Body of pancreas (tissue), 4 donors: ENCODE measurements at places on chromosomes 11 and 22. TPM values are rescaled to one million over a fixed set of nuclear protein-coding genes. Genes with fewer than 3 reads are reported as not detected.

INSC gene
- 3.6 TPM for total RNA-seq

- no peak for DNase-seq
Measured at GRCh38 chr11:122601141-122602125, 54.1 kb upstream of the UBASH3B start.

ELMOD1 gene
- total RNA-seq, result not detected

DNA sequence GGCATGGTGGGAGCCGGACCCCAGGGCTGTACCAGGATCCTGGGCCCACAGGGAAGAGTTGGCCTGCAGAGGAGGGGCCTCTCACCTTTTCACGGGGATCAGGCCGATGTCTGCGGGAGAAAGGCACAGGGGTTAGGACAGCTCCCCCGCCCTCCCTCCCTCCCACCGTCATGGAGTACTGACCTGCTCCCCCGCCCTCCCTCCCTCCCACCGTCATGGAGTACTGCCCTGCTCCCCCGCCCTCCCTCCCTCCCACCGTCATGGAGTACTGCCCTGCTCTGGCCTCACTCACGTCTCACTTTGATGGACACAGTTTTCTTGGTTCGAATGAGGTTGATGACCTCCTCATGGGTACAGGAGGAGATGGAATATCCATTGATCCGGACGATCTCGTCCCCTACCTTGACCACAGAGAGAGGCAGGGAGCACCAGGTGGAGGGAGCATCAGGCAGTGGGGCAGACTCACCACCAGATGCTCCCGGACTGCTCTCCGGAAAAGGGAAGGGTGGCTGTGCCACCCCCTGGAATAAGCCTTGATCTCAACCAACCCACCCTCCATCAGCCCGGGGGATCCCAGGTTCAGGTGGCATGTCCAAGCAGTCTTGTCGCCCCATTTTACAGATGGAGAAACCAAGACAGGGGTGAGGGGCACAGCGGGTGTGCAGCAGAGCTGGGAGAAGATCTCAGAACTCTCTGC is 17.1 kb downstream of the USH1C start:
- DNase-seq, result no peak

DNA sequence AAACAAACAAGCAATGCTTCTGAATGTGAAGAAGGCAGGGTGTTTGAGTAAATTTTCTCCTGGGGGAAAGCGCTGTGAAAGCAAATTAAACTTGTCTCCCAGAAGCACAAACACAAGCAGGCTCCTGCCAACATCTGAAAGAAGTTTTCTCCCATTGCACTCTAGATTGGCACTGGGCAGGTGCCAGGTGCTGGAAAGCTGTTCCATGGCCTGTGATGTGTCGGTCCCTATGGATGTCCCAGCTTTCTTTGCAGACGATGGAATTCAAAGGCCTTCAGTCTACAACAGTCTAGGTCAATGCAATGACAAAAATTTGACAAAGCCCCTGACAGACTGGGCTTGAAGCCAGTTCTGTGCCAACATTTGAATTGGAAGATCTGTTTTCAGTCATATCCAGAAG is 246.1 kb upstream of the NARS2 start:
- DNase-seq, result no peak

PPP6R3 gene
- 92.9 TPM for total RNA-seq

GRCh38 chr11:124672536-124673215 is 863 bp downstream of the SIAE start:
- no peak for DNase-seq

DNA sequence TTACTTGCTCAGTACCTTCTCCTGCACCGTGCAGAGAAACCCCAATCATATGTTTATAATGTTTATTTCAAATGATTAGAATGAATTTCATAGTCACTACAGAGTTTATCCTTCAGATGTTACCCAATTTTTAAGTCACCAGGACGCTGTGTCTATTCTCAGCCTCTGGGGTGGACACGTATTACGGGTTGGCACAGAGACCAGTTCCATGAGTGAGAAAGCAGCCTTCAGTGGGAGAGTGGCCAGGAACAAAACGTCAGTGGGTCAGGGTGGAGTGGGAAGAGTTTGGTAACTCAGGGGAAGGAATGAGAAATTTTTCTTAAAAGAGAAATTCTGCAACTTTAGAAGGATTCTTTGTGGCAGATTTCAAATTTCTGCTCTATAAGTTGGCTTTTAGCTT is 77.1 kb upstream of the MTMR2 start:
- peak; percentile 22 for DNase-seq

- DNase-seq, result no peak
Measured at GRCh38 chr11:35029979-35030682, 108.8 kb upstream of the CD44 start.

DNA sequence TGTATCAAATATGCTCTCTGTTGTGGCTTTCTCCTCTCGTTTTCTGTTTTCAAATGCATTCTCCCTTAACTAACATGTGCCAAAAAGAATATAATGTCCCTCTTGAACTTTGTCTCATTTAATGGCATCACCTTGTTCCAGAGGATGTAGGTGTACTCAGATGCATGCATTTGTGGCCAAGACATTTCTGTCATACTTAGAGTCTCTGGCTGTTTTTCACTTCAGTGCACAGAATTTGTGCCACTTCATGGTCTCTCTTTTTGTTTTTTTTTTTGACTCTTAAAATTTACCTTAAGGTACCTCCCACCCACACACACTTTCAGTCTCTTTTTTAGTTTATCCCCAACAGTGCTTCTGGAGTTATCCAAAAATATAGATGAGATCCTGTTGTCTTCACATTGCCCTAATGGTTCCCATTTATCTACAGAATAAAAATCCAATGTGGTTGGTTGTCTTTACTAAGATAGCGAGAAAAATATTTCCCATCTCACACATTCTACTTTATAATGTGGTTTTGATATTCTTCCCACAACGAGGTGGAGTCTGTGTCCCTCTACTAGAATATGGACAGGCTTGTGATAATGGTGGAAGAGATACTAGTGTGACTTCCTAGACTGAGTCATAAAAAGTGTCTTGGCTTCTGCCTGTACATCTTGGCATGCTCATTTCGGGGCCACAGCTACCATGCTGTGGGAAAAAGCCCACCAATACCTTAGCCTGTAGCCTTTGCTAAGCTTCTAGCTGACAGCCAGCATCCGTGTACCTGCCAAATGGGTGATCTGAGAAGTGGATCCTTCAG is 125.8 kb downstream of the DDX10 start:
- DNase-seq, result no peak

- no peak for DNase-seq
Measured at GRCh38 chr11:60834742-60835533, 7.0 kb upstream of the CCDC86 start.

DNA sequence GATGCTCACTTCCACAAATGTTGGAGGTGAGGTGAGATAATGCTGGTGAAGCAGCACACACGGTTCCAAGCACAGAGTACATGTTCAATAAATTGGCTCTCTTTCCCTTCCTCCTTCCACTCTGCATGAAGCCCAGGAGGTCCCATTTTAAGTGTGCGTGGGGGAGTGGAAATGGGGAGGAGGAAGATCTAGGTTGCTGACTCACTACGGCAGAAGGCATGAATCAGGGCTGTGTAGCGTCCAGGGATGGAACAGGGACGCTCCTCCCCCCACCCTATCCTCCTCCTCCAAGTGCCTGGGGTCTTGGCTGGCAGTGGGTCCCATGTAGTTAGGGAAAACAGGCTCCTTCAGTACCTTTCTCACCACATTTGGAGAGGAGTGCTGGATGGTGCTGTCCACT is 44.2 kb downstream of the TRIM66 start:
- DNase-seq, result no peak

DNA sequence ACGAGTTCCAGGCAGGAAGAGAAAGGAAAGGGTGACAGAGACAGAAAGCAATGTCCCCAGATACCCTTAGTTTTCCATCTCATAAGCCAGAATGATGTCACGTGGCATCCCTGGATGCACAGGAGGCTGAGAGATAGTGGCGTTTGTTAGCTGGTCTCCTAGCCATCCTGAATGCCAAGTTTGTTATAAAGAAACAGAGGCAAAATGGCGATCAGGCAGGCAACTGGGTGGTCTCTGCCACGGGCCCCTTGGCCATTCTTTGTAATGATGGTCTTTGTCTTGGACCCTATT is 5.3 kb downstream of the SMIM38 start:
- no peak for DNase-seq

GRCh38 chr11:27242591-27242990 is 120.4 kb downstream of the CCDC34 start:
- no peak for DNase-seq

MMP13 gene
- not detected for total RNA-seq

GALNT18 gene
- 7.3 TPM for total RNA-seq

DNA sequence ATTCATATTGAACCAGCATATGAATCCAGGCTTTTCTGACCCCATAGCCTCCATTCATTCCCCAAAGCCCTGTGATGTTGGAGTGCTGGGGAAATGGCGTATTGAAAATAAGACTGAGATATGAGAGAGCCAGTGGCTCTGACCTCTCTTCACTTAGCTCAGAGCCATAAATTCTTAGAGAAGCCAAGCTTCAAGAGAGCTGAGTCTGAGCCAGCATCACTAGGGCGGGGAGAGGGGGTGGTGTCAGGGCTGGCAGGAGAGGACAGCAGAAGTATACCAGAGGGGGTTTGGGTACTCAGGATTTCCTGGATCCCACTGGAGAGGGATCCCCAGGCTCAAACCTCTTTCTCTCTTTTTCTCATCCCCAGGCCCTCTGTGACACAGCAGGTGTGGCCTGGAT is 16.7 kb upstream of the MOGAT2 start:
- no peak for DNase-seq

DNA sequence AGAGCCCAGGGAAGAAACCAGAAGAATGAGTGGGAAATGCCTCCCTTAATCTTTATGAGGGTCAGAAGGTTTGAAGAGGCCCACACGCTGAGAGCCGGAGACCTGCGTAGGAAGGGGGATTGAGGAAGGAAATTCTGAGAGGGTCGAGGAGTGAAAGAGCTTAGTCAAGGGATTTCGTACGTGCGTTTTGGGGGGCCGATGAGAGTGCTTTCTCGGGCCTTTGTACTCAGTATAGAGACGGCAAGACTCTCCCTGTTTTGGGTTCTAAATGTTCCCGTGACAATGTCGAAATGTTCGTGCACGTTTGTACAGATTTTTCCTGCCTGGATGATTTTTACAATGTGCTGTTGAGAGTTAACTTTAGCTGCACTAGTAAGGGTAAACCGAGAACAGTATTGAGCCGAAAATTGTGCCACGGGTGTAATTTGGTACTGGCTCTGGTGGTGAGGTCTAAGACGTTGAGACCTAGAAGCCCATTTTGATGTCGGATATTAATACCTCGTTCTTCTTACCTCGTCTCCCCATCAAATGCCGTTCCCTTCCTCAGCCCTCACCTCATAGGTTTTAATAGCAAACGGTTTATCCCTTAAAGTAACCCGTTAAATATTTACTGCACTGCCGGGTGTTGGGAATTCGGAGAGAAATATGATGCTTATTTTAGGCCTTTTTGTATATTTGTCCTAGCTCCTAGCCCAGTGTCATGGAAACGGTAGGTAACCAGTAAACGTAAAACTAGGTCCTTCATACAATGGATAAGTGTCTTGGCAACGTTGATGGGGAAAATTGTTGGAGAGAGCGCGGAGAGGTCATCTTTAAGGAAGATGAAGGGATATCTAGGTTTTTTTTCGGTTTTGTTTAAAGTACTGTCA is 734 bp downstream of the C11orf58 start:
- no peak for DNase-seq

CSNK2A3 gene
- 0.78 TPM for total RNA-seq

OR56B4 gene
- total RNA-seq, result not detected

GRCh38 chr22:41526830-41527799 is 17.2 kb downstream of the POLR3H start:
- DNase-seq, result peak; percentile 36

ADM2 gene
- 8.2 TPM for total RNA-seq

- no peak for DNase-seq
Measured at GRCh38 chr11:68569357-68569756, 108.8 kb downstream of the PPP6R3 start.

DNA sequence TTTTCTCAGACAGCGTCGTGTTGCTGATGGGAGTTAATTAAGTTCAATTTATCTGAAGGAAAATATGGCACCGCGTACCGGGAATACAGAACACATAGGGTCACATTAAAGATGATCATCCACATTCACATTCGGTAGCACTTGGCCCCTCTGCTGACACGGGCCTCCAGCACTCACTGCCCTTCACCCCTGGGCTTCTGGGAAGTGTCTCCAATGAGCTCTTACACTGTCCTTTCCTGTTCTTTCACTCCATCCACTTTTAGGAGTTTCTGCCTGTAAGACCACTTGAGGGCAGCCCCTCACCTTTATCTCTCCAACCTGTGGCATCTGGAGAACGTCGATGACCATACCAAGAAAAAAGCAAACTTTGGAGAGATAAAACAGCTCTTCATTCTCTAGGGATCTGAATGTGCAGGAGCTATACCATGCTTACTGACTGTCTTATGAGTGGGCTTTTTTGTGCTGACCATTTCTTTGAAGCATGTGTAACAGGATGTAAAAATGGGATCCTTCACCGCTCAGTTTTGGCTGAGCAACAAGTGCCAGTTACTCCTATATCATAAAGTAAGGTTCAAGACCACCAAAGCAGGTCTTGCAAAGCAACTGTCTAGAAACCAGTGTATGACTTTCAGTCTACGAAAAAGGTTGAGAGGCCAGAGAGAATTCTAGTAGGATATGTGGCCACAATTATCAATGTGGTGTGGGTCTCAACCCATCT is 1.1 kb upstream of the SERGEF start:
- peak; percentile 14 for DNase-seq

DNA sequence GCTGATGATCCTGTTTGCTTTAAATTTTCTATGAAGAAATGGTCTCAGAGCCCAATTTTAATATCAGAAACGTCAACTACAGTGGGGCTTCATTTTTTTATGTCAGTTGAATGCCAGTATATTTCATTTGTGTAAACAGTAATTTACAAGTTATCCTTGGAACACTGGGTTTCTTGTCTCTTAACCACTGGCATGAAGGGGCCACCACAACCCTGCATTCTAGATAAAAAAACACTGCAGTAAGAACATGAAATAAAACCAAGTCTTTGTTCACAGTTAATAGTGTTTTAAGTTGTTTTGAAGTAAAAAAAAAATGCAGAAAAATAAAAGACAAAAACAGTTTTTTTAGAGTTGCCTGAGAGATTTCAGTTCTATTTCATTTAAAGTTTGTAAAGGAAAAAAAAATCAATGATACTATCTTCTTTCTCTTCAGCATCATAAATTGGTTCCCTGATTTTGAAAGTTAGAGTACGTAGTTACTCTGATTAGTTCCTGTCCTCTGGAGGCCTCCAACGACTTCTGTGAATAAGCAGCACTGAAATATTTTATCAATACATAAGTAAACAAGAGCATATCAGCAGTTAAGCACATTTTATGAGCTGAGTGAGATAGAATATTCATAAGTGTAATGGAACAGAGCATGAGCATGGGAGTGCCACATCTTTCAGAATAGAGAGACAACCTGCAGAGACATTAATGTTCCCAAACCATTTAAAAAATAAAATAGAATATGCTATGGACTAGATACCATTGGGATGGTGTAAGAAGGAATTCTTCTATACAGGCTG is 7.8 kb upstream of the DDI1 start:
- no peak for DNase-seq

GRCh38 chr11:113240790-113241635 is 73.4 kb upstream of the TTC12 start:
- DNase-seq, result no peak

GRCh38 chr11:76644591-76644990 is 26.0 kb downstream of the LRRC32 start:
- DNase-seq, result no peak

GRCh38 chr22:46984751-46985506 is 222.5 kb downstream of the TBC1D22A start:
- DNase-seq, result peak; percentile 55
